ENCODE measurements at places on chromosomes 13 and 19.

- DNase-seq, result no peak
Observed at GRCh38 chr19:42206871-42207755, 10.4 kb downstream of the DEDD2 start.

DNA sequence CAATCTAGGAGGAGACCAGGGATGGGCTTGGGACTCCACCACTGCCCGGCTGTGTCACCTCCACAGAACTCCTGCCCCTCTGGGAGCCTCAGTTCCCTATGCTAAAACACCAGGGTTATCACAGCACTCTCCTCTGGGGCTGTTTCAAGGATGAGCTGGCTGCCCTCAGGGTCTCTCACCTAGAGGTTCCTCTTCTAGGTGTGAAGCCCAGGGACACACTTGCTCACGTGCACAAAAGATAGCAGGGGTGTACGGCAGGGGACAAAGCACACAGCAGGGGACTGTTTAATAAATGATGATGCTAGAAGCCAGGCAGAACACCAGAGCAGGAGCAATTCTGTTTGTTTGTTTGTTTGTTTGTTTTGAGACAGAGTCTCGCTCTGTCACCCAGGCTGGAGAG is 16.8 kb upstream of the LYPD3 start:
- no peak for DNase-seq

GRCh38 chr19:29893606-29894284 is 48.3 kb upstream of the URI1 start:
- DNase-seq, result no peak

DNA sequence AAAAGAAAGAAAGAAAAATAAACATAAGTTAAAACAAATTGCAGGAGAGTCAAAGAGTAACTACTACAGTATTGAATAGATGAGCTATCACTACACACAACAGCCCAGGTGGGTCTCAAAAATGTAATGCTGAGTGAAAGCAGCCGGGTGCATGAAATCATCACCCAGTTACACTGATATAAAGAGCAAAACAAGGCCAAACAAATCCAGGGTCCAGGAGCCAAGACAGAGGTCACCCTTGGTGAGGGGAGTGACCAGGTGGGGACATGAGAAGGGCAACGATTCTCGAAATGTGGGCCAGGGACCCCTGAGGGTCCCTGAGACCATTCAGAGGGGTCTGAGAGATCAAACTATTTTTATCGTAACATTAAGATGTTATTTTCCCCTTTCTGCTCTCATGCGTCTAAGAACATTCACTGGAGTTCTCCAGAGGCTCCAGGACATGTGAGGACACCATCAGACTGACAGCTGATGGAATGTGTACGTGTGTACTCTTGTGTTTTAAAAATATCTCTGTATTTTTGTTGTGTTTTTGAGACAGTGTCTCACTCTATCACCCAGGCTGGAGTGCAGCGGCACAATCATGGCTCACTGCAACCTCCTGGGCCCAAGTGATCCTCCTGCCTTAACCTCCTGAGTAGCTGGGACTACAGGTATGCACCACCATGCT is 10.6 kb downstream of the COQ8B start:
- DNase-seq, result no peak

DNA sequence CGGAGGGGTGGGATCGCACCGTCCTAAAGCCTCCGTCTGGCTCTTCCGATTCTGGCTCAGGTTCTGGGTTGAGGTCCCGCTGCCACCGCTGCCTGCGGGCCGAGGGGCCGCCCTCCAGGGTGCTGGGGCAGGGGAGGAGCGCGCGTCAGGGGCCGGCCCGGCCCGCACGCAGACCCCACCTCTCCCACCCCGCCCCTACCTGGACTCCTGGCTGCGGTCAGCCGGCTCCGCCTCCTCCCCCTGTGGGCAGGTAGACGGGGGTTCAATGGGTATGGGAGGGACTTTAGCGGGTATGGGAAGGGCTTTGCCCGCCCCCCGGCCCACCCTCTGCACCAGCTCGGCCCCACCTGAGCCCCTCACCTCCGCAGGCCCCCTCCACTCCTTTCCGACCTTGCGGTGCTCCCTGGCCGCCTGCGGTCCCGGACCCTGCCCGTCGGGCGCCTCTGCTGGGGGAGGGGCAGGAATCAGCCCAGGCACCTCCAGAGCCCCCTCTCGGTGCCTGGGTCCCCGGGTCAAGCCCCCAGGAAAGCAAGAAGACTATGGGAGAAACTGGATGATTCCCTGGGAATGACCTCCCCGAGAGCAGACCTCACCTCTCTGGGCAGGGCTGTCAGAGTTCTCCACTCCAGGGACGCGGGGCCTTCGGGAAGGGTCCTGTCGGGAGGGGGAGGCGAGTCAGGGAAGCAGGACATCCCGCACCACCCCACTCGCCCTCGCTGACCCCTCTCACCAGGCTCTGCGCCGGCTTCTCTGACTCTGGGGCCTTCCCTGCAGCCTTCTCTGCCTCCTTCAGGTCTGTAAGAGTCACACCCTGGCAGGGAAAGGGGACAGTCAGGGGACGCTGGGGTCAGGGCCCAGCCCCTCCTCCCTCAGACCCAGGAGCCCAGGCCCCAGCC is 17.0 kb downstream of the EPS8L1 start:
- DNase-seq, result no peak

DNA sequence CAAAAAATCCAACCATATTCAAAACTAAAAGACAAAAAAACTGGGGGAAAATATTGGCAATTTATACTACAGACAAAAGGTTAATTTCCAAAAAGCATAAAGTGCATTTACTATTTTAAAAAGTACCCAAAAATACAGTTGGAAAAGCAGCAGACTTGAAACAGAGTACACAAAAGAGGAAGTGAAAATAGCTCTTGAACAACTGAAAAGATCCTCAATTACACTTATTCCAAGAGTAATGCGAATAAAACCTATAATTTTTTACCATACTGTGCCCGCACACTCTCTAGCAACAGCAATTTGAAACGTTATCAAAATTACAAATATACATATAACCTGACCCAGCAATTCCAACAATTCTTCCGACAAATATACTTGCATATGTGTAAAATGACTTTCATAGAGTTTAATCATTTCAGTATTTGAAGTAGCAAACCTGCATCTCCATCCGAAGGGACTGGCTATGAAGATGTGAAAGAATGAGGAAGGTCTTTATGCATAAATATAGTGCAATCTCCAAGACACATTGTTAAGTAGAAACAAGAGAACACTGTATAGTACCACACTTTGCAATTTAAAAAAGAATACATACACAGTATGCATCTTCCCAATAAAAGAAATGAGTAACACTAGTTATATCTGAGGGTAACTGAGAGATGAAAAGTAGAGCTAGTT is 25.4 kb downstream of the ALG5 start:
- no peak for DNase-seq

DNA sequence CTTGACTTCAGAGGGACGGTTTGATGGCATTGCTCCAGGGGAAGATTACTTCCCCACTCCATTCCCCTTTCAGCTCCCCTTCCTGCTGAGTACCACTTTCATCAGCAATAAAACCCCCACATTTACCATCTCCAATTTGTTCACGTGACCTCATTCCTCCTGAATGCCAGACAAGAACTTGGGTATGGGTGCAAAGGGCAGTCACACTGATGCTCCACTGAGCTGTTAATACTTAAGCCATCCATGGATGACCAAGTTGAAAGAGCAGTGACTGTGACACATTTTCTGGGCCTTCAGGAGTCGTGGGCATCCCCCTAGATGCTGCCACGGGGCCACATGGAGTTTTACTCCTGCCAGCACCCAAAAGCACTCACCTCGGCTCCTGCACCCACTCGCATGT is 93.1 kb downstream of the STOML3 start:
- DNase-seq, result no peak

DNA sequence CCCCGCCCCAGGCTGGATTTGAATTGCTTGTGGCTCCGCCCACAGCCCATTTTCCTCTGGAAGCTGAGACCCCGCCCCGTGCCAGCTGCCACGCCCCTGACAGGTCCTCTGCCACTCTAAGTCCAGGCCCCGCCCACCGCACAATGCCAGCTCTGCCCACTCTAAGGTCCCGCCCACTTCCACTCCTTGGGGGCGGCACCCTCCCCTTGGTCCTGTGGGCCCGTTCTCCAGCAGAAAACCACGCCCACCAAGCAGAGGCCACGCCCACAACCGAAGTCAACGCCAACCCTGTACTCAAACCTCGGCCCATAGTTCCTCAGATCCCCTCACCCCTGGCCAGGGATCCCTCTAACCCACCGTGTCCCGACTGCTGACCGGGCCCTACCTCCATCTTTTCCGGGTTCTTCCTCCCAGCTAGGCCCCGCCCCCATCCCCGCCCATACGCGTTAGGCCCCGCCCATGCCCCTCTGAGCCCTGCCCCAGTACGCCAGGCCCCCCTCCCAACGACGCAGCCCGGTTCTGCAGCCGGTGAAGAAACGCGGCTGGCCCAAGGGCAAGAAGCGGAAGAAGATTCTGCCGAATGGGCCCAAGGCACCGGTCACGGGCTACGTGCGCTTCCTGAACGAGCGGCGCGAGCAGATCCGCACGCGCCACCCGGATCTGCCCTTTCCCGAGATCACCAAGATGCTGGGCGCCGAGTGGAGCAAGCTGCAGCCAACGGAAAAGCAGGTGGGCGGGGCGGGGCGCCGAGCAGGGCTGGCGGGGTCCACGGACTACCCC is 1.3 kb downstream of the HMG20B start:
- peak; percentile 47 for DNase-seq

DNA sequence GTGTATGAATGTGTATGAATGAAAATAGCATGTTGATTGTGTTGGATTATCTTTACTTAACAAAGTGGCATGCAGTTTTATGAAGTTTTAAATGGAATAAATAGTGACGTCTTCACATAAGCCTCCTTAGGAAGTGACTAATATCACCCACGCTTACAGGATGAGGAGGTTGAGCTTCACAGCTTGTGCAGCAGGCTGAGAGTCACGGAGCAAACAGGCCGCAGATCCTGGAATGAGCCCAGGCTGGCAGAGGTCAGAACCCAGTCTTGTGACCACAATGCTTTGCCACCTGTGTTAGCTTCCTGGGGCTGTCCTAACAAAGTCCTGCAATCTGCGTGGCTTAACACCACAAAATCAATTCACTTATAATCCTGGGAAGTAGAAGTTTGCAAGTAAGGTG is 20.8 kb downstream of the LAIR2 start:
- DNase-seq, result no peak

DNA sequence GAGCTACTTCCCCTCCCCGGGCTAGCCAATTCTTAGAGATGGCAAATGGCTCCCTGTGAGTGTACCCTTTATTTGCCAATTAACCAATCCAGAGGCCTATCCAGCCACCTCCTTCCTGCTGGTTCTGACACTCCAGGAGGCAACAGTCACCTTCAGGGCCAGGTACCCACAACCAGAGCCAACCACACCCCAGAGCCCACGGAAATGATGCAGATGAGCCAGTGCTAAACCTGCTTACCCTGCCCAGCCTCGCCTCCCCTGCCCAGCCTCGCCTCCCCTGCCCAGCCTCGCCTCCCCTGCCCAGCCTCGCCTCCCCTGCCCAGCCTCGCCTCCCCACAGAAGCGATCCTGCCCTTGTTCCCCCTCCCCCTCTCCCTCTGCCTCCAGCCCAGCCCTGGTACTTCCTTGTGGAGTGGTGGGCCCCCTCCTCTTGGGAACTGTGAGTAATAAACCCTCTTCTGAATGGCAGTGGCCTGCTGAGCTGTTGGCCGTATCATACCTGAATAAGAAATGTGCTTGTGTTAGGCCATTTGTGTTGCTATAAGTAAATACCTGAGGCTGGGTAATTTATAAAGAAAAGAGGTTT is 173.8 kb upstream of the RNF113B start:
- no peak for DNase-seq

- DNase-seq, result no peak
Observed at GRCh38 chr19:22914646-22915045, 82.6 kb downstream of the ZNF723 start.

GRCh38 chr19:11338569-11339253 is 746 bp downstream of the RAB3D start:
- DNase-seq, result no peak

- DNase-seq, result no peak
Observed at GRCh38 chr19:4538601-4538954, 1.3 kb downstream of the LRG1 start.

DNA sequence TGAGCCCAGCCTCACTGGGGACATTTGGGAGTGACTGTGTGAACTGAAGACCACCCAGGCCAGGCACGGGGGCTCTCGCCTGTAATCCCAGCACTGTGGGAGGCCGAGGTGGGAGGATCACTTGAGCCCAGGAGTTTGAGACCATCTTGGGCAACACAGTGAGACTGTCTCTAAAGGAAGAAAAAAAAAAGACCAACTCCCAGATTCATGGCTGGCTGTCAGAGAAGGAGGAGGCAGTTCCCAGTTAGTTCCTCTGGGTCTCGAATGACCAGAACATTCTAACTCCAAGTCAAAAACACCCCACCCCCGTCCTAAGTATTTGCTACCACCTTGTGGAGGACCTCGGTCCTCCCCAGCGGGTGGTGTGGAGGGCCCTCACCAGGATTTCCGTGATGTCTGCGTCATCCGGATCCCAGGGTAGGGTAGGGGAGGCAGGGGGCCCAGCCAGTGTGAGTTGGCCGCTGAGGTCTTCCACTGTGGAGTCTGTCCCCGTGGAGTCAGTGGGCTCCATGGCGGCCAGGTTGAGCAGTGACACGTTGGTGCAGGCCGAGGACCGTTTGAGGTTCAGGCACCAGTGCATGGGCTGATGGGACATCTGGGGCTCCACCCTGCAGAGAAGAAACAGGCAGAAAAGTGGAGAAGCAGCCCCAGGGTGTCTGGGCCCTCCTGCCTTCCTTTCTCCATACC is 1.3 kb downstream of the TSKS start:
- no peak for DNase-seq

GRCh38 chr19:15184776-15185175 is 16.0 kb downstream of the NOTCH3 start:
- no peak for DNase-seq

DNA sequence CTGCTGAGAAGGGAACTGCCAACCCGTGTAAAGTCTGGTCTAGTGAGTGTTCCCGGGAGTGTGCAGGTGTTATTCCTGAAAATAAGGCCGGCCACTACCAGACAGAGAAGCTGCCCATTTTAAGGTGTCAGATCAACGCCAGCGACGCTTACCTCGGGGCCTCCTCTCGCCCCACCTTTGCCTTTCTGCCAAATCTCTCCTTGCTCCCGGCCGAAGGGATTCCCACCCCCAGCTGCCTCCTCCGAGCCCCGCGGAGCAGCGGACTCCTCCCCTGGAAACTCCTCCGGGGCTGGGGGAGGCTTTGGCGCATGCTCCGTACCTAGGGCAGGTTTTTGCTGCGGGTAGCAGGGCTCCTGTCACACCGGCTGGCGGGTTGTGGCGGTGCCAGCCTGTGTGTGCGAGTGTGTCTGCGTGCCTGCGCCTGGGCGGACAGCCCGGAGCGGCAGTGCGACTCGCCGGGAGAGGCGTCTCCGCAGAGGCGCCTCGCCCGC is at the start of gene HS6ST3:
Gene HS6ST3 (plus strand): TSS at position 359 of the 491 bp plus-strand sequence.
- DNase-seq, result no peak

DNA sequence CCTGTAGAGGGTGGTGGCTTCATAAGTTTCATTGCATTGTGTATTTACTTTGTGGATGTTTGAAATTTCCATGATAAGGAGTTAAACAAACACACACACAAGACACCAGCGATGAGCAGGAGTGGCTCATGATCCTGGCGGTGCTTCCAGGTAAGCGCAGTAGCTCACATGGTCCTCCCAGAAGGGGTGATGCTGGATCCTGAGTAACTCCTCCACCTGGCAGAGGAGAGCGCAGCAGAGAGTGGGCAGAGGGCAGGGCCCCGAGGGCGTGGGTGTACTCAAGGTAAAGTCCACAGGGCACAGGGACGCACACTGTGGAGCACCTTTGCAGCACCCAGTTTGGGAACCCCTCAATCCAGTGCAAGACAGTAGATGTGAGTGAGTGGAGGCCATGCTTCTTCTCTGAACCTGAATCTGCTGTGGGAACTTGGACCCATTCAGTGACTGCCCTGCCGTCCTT is 54.0 kb downstream of the RFX2 start:
- DNase-seq, result no peak

- DNase-seq, result no peak
Observed at GRCh38 chr19:54357381-54357780, 7.3 kb downstream of the LAIR1 start.
